ENCODE measurements at places on chromosomes 2 and 18.

DNA sequence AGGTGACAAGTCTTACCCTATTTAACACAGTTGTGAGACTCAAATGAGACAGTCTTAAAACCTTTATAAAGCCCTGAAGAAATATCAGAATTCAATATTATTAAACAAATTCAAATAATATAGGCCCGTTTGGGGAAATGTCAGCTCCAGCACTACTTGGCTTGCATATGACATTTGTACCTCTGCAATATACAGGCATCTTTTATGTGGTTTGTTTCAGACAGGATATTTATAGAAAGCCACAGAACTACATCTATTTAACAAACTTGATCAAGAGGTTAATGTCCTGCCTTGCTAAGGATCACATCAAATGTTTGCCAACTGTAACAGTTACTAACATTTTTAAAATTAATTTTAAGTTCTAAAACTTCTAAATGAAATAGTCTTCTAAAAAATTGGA lies 3.2 kb upstream of the MREG start:
- DNase-seq: no peak

DNA sequence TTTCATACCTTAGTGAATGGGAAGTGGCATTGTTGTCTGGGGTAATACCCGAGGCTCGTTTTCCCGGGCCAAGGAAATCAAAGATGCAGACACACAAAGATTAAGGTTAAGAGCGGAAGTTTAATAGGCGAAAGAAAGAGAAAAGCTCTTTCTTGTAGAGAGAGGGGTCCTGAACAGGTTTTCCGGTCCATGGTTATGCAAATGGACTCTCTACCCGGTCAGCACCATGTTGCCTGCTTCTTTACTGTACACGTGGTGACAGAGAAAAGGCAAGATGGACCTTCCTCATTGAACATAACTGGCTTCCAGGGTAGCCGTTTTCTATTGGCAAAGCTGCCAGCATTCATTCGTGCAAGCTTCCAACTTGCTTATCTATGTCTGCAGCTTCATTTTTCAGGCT lies 2063.5 kb downstream of the SUCLG1 start:
- DNase-seq: no peak

- DNase-seq: no peak
These were observed 5.4 kb downstream of the MARS2 start for GRCh38 chr2:197710424-197711042.

GRCh38 chr18:64180171-64180570 lies 31.3 kb upstream of the LINC00305 start:
- DNase-seq: no peak

GRCh38 chr2:147623328-147623727 lies 221.5 kb upstream of the ACVR2A start:
- no peak for DNase-seq

- no peak for DNase-seq
These were observed 272.7 kb upstream of the DOK6 start for GRCh38 chr18:69127873-69128500.

GRCh38 chr18:79068341-79068936 lies 755 bp upstream of the ATP9B start:
- DNase-seq: no peak

- DNase-seq: no peak
These were observed 1659.8 kb upstream of the CELF4 start for GRCh38 chr18:39225373-39225772.

DNA sequence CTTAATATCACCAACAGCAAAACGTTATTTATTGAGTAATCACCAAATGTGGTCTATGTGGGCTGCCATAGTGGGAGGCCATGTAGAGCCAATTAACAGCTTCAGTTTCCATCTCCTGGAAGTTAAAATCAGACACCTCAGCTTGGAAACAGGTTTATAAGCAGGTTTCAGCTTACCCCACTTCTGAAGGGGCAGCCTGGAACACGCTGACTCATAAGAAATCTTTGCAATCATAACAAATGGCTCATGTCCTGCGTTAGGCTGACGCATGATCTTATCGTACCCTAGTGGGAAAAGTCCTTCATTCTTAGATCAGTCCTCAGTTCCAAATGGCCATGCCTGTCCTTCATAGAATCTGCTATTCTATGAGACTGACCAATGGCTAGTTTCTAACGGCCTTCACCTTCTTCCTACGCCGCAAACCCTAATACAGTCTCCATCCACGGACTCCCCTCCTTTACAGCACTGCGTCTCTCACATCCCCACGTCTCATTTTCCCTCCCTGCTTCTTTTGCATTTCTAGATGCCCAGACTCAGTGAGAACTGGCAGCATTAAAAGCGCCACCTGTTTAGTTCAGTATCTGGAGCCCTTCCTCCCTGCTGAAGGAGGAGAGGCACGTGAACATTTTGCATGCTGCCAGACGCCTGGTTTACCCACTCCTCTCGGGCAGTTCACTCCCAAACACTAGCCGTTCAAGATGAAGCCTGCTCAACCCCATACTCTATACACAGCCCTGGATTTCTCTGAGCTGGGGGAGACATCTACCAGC lies 24.2 kb upstream of the BZW1 start:
- no peak for DNase-seq

- DNase-seq: no peak
These were observed 98.1 kb downstream of the ICA1L start for GRCh38 chr2:202773301-202773973.

DNA sequence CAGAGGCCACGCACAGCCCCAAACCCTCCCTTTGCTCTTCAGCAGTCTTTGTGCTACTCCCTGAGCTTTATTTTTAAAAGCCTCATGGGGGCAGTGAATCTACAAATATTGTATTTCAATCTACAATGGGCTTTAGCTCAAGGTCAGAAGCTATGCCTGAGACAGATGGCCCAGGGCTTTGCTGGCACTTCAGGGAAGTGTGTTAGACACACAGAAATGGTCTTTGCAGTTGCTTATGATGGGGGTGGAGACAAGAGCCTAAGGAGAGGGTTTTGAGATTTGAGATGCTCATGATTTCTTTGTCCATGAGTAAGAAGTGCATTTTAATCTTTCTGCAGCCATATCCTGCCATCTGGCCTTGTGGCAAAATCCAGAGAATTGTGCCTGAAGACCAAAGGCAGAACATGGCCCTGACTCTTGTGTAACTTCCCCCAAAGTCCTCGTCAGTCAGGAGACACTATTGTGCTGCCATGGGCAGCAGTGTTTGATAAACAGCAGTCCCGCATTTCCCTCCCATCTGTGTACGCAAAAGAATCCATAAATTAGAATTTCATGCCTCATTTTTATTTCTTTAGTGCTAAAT lies 92.6 kb downstream of the VAPA start:
- DNase-seq: no peak

DNA sequence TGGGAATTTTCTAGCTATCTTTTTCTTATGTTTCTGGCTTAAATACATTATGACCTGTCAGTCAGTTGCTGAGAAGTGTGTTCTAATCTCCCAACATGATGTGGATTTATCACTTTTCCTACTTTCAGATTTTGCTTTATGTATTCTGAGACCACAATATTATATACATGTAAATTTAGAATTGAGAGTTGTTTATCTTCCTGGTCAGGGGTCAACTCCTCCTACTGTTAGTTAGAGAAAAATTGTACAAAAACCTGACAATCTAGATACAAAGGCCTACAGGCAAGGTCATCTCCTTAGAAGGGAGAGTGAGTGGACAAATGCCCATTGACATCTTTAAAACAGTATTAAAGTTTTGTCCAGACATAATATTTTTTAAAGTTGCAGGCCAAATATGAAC lies 30.6 kb downstream of the C18orf63 start:
- no peak for DNase-seq

GRCh38 chr2:120269816-120270215 lies 17.2 kb downstream of the RALB start:
- DNase-seq: no peak

GRCh38 chr2:66872081-66872985 lies 437.4 kb downstream of the MEIS1 start:
- DNase-seq: no peak

- DNase-seq: no peak
These were observed 115.8 kb downstream of the SPHKAP start for GRCh38 chr2:228065686-228066085.

- DNase-seq: no peak
These were observed 84.3 kb downstream of the COL4A4 start for GRCh38 chr2:227079726-227080125.

DNA sequence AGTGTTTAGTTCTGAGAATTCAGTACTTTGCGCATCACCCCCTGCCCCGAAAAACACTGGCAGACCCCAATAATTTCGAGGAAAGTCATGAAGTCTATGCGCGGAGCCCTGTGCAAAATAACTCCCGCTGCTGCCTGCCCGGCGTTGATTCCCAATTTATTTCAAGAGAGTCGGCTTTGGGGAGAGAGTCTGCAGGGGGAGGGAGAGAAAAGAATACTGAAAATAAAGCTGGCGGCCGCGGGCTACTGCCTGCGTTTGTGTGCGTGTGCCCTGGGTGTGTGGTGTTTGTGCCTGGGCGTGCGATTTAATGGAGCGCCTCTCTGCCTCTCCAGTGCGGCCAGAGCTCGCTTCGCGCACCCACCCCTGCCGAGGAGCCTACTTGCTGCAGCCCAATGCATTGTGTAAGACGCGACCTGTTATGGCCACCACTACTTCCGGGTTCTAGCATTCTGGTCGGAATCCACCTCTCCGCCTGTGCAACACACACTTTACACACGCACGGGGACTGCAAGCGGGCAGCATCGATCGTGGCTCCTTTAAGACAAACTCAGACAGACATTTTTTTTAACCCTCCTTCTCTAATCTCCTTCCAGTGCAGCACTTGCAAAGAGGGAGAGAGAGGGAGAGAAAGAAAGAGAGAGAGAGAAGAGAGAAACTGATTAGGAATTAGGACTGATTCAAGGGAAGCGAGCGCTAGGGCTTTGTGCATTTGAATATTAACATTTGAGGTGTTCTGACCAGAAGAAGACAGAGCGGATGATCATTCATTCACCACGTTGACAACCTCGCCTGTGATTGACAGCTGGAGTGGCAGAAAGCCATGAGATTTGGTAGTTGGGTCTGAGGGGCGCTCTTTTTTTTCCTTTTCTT lies at the start of gene MEIS1:
Gene MEIS1, plus strand, starts transcription at position 447 of the 870 bp plus-strand sequence. CDS start 732 bp downstream, outside the sequence.
- DNase-seq: no peak

DNA sequence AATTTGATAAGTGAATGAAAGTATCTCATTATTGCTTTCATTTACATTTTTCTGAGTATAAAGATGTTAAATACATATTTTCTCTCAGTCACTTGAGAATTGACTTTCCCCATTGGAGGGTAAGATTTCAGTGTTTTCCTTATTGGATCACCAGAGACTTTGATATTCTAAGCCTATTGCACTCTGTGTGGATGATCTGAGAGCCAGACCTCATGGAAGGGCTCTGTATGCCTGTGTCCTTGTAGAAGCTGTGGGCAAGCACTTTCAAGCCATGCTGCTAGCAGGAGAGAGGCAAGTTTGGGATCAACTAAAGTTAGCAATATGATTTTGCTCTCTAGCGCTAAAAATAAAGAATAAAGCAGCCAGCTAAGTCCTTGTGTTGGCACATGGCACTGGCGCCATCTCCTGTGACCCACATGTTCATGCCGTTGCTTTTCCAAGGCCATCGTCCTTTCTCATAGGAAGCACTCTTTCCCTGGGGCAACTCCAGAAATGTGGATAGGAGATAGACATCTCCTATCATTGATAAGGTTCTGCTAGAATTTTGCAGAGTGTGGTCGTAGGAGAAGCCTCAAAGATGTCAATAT lies 72.6 kb downstream of the AOX1 start:
- DNase-seq: no peak

DNA sequence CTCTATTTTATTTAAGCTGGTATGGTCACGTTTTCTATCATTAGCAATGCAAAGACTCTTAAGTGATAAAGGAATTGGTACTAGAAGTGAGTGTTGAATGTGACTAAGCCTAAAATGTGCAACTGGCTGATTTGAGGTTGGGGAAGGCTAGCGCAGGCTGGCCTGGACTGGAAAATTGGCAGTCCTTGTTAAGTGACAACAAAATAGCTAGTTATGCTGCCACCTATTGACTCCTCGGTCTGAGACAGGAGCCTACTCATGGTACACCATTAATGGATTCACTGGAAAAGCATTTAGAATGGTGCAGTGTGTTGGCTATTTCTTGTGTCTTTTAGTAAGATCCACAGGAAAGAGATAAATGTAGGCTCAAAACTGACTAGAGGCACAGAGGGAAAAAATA lies 5.7 kb upstream of the WIPF1 start:
- peak; percentile 56 for DNase-seq

- DNase-seq: no peak
These were observed 349.9 kb downstream of the TSN start for GRCh38 chr2:122105171-122105876.

GRCh38 chr2:109324861-109325260 lies 195.9 kb downstream of the SH3RF3 start:
- DNase-seq: no peak

DNA sequence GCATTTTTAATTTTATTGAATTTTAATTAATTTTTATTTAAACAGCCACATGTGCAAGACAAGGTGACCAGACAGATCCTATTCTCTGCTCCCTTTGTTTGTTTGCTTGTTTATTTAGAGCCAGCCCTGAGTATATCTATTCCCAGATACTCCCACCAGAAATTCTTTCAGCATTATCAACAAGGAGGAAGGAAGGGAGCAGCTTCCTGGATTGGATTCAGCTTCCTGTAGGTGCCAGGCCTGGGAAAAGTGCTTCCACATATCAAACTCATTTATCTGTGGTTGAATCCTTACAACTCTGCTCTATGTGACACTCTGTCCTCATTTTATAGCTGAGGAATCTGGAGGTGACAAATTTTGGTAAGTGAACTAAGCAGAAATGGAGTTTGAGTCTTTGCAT lies 60.5 kb upstream of the KLF7 start:
- no peak for DNase-seq

GRCh38 chr2:210360412-210360811 lies 45.4 kb upstream of the MYL1 start:
- no peak for DNase-seq

DNA sequence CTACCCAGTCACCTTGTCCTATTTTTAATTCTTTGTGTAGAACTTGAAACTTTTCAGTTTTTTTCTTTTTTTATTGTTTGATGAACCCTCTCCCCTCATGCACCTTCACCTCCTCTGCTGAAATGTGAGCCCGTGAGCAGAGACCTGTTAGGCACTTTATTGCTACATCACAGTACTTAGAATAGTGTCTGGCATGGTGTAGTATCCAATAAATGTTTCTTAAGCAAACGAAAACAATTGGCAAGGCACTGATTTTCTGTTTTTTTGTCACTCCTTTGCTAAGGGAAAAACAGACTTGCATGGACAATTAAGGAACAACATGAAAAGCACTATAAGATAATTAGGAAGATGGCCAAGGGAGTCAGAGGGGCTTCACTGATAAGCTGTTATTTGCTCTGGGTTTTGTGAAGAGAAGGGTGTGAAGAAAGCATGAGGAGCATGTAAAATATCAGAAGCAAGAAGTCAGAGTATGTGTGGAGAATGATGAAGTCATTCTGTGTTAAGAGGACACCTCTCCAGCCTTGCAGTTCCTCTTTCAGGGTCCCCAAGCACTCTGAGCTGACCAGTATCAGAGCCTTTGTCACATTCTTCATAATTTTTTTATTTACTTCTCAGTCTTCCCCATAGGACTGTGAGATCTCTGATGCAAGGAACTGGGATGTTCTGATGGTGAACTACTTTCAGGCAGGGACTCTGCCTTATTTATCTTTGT lies 99.7 kb upstream of the CAVIN2 start:
- DNase-seq: no peak

- DNase-seq: no peak
These were observed 57.9 kb downstream of the DCDC2C start for GRCh38 chr2:3761272-3761671.

GRCh38 chr18:4960578-4960977 lies 236.5 kb downstream of the AKAIN1 start:
- DNase-seq: no peak

GRCh38 chr2:210559182-210559581 lies 2.8 kb downstream of the CPS1 start:
- no peak for DNase-seq

- no peak for DNase-seq
These were observed 54.2 kb upstream of the CDCA7 start for GRCh38 chr2:173300458-173300857.

Measured in central memory CD8-positive, alpha-beta T cell (primary cell).